ENCODE measurements at places on chromosomes 12 and 14.

- no peak for DNase-seq
Observed at GRCh38 chr12:124481772-124482566, 85.4 kb downstream of the NCOR2 start.

DNA sequence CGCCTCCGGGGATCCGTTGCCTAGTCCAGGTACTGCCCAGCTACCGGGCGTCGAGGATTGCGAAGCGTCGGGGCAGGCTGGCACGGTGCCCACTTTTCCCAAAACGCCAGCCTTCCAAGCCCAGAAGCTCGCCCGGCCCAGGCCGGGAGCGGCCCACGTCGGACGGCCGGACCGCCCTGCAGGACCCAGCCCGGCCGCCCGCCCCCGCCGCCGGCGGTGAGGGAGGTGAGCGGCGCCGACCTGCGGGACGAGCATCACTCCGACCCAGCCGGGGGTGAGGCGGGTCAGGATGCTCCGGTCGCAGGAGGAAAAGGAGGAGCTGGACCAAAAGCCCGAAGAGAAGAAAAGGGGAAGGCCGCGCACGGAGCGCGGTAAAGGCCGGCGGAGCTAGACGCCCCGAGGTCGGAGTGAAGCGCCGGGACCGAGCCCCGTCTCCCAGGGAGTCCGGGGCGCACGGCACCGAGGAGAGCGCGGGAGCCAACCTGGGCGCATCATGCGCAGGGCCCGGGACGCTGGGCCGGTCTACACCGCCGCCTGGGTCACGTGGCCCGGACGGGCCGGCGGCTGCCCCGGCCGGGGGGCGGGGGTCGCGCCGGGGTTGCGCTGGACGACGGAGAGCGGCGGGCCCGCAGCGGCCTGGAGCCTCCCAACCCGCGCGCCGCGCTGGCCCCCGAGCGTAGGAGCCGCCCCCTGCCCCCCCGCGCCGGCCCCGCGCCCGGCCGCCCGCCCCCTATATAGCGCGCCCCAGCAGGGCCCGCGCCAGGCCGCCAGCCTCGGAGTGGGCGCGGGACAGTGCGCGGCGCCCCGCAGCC lies at the start of gene AQP5:
AQP5 (plus strand) TSS at position 762 of the 812 bp plus-strand sequence. CDS start 146 bp downstream, outside the sequence.
- peak; percentile 25 for DNase-seq

- DNase-seq, result peak; percentile 69
Observed at GRCh38 chr14:68217791-68218340, 398.3 kb downstream of the RAD51B start.

DNA sequence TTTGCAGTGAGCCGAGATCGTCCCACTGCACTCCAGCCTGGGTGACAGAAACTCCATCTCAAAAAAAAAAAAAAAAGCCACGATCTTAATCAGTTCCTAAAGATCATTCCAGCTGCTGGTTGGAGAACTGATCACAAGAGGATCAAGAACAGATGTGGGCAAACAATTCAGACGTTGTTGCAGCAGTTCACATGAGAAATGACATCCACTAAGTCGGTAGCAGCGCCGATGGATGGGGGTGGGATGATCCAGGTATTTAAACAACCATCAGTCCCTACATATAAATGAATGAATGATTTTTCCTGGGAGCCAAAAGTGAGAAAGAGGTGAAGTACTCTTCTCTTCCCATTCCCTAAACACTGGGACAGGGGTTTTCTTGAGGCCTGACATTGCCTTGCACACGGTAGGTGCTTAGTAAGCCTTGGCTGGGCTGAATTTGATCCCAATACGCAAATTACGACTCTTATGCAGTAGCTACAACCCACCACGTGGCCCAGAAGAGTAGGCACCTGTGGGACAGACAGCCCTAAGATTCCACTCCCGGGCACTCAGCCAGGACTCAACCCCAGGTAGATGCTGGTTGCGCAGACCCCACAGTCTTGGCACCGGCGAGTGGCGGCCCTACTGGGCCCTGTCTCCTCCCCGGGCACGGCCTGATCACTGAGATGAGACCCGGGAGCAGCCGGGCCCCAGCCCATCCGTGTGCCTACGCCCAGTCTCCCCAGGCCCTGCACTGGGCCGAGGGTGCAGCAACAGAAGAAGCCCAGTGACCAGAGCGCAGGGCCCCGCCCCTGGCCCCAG lies 565 bp downstream of the SPRYD3 start:
- DNase-seq, result peak; percentile 61

GRCh38 chr12:25811656-25812126 lies 146.8 kb upstream of the RASSF8 start:
- no peak for DNase-seq

GRCh38 chr12:95214466-95214865 lies 2.8 kb downstream of the FGD6 start:
- DNase-seq, result no peak

DNA sequence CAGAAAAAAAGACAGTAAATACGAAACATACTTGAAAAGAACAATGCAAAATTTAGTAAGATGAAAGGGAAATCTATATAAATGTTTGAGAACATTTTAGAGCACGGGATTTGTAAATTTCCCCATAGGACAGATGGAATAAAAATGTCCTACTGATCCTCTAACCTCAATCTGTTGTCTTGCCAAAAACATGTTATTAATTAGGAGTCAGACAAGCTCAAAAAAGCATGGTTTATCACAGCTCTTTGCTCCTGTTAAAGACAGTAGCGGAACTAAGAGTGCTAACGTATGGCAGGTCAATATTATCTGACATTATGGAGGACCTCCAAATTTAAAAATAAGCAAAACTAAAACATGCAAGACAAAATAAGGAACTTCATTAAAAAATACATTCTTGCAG lies 12.9 kb downstream of the GMFB start:
- no peak for DNase-seq

- no peak for DNase-seq
Observed at GRCh38 chr14:99270458-99271220, 1.4 kb downstream of the BCL11B start.

GRCh38 chr12:57027011-57027804 lies 10.9 kb upstream of the TAC3 start:
- peak; percentile 71 for DNase-seq

DNA sequence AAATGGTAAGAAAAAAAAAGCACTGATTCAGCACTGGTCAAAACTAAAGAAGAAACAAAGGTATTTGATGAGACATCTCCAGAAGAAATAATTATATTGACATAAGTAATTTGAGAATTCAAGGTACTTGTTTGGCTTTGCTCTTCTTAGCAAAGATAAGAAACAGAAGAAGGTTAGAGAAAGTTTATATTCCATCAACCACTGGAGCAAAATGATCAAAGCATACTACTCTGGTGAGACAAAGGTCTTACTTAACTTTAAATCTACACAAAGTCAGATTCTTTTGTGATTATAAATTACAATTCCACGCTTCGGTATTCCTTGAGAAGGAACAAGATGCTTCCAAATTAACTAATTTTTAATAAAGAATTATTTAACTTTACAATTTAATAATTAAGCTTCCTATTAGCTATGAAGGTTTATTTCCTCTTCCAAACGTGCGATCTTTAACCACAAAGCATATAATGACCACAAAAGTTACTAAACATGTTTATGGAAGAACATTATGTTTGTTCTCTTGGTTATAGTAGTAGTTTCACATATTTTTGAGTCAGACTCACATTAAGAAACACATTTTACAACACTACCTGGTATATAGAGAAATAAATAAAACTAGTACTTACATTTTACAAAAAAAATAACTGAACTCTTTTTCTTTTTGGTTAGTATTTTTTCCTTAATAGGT lies 53.4 kb downstream of the METTL25 start:
- no peak for DNase-seq

GRCh38 chr12:67989184-67989920 lies at the start of gene IFNG-AS1:
TSS of gene IFNG-AS1 (plus strand) at chr12:67989447.
- no peak for DNase-seq

- DNase-seq, result no peak
Observed at GRCh38 chr12:24044941-24045703, 95.7 kb upstream of the SOX5 start.

GRCh38 chr14:25041898-25042297 lies 8.0 kb downstream of the STXBP6 start:
- no peak for DNase-seq

GRCh38 chr14:61222388-61222787 lies 58.8 kb downstream of the TMEM30B start:
- DNase-seq, result no peak

- DNase-seq, result peak; percentile 88
Observed at GRCh38 chr12:9634177-9634803, 26.6 kb upstream of the KLRB1 start.

- DNase-seq, result no peak
Observed at GRCh38 chr12:129549656-129550055, 354.2 kb downstream of the TMEM132D start.

DNA sequence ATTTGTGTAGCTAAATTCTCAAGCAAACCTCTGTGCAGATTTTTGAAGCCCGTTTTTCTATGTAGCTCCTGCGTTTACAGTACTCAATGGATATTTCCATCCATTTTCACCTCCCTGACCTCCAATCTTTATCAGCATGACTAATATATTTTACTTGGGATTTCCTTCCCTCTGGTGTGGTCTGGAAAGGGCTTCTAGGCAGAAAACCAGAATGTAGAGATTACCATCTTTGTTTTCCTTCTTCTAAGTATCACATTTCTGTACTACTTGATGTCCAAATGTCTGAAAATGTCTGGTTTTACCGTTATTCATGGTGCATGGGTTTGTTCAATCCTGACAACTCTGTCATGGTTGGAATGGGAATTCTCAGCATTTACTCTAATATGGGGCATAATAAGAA lies 907.6 kb upstream of the FLRT2 start:
- DNase-seq, result no peak

DNA sequence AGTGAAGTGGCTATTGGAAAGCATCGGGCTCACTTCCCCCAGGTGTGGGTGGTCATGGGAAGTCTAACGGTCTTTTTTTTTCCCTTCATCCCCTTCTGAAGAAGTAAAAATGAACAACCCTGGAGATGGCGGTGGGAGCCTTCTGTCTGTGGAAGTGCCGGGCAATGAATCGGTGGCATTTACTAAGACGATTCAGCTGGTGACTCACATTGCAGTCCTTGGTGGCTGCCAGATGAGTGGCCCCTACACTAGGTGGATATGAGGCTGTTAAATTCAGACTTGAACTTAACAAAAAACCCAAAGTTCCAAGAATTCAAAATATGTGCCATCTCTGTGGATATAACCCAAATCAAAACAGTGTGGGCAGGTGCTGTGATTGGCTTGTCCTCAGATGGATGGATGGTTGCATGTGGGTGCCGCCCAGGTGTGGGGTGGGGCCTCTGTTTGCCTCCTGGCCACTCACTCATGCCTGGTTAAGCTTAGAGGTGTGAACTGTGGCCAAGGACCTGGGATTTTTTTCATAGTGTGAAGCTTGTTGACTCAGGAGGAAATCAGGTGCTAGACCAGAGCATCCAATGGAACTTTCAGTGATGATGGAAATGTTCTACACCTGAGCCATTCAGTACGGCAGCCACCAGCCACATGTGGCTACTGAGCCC lies 176.7 kb upstream of the NOS1 start:
- no peak for DNase-seq

DNA sequence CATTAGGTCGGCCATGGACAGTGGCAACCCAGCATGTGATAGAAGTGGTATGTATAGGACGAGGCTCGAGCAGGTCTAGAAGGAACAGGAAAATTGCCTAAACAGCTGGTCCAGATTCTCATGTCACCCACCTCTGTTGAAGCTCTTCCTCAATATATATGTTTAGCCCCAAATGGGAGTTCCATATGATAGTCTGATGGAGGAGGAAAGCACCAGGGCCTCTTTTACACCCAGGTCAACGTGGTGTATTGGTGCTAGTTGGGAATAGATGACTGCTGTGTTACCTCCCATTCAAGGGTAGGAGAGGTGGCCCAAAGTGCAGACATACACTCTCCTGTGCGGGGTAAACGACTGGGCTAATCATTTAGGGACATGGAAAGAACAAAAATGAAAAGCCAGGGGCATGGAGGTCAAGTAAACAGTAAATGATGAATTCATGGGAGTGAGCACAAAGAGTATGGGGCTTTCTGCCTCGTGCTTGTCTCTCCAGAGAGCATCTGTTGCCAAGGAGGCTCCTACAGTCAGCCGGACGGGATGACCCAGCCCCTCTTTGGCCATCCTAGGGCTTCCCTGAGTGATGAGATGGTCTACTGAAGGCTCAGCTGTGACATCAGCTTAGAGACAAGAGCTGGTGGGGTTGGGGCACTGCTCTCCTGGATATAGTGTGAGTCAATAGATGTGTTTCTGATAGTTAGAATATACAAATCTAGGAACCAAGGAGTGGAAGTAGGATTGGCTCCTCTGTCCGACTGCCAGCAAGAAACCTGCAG lies 5.5 kb upstream of the PRIMA1 start:
- no peak for DNase-seq

- no peak for DNase-seq
Observed at GRCh38 chr14:78592616-78593219, 422.5 kb downstream of the NRXN3 start.

- DNase-seq, result no peak
Observed at GRCh38 chr12:45431126-45431525, 215.2 kb downstream of the ANO6 start.

- peak; percentile 80 for DNase-seq
Observed at GRCh38 chr14:99884834-99885648, 91.8 kb downstream of the EML1 start.

GRCh38 chr12:47343684-47344567 lies 264.2 kb upstream of the AMIGO2 start:
- DNase-seq, result no peak

- no peak for DNase-seq
Observed at GRCh38 chr12:57266681-57267080, 15.7 kb upstream of the STAC3 start.

DNA sequence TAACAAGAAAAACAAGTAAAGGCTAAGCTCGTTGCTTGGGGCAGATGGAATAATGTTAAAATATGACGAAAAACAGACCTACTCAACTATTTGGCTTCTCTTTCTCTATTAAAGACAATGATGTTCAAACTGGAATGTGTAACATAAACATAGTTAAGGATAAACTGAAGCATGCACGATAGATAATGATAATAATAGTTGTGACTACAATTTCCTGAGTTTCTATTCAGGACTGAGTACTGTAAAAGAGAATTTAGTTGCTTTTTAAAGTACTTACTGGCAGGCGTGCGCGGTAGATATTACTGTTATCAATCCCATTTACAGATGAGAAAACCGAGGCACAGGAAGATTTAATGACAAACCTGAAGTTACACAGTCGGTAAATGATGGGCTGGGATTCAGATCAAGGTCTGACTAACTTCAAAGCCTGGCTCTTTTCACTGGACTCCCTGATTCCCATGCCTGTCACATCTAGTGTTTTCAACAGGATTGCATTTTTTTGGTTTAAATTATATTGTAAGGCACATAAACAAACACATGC lies 103.0 kb downstream of the CRADD start:
- DNase-seq, result no peak

DNA sequence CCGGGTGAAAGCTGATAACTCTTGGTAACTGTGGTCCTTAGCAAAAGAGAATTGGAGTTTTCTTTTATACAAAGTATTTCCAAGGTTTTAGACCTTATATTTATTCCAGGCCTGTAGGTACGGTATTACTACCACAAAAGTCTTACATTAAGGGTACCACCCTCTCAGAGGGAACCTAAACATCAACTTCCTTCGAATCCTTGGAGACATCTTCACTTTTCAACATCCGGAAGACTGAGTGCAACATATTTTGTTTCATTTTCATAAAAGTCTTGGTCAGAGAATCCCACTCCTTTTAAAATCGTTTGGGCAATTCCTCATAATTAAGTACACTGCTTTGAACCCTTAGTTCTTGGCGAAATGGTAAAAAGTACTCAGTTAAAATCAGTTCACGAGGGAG lies 1.2 kb downstream of the CNOT2 start:
- no peak for DNase-seq

GRCh38 chr14:102215576-102216250 lies 76.0 kb downstream of the WDR20 start:
- DNase-seq, result no peak
